Activated CD4-positive, alpha-beta T cell treated with anti-CD3 and anti-CD28 coated beads for 4 hours (primary cell): ENCODE measurements at places on chromosomes 1 and 21.

DNA sequence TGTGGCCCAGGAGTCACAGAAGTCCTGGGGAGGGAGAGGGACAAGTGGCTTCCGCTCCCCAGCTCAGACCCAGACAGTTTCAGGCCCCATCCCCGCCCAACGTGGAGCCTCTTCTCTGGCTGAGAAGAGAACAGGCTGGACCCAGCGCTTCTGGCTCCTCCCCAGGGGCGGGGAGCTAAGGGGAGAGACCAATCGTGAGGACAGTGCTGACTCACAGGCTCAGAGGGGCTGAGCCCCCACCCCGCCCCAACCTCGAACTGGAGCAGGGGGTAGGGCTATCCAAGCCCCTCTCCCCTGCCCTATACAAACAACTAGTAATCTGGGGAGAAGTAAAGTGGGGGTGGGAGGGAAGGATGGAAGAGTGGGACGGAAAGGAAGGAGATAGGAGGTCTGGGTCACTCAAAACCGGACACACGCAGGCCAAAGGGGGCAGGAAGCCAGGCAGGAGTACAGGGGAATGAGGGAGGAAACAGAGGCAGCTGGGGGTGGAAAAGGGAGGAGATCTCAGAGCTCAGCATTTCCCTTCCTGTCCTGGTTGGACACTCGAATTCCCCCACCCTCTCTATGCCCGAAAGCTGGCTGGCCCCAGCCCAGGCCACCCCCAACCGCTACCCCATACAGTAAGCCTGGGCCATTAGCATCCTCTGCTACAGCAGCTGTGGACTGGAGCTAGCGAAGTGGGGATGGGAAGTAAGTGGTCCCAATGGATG lies at the start of gene SHC1:
TSS of gene SHC1 (minus strand) at position 117 of the 710 bp plus-strand sequence. CDS start 221 bp downstream, outside the sequence.
- peak; percentile 35 for DNase-seq

DNA sequence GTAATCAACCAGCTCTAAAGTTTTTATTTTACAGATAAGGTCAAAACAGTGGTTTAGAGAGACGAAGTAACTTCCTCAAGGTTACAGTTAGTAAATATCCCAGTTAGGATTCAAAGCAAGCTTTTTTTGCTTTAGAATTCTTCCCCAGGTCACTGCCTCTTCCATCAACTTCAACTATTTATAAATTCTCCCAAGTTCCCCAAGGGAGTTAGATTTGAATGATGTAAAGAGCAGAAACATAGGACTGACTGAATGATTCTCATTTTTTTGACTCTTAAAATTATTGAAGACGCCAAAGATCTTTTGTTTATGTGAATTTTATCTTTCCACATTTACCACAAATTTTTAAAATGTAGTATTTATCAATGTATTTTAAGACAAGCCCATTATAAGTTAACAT lies 4.1 kb downstream of the POGZ start:
- no peak for DNase-seq

DNA sequence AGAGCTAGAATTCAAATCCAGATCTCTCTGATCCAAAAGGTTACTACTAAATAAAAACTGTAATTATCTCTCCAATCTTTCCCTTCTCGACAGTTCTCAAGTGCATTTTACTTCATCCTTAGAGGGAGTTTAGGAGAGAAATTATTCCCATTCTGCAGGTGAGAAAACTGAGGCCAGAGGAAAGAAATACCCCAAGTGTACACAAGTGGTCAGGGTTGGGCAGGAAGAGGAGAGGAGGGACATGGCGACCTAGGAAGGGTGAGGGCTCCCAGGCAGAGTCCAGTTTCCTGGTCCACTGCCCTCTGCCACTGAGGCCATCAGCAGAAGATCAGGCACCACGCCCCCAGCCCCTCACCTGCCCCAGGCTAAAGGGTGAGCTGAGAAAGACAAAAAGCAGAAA lies 127.1 kb upstream of the RUNX3 start:
- no peak for DNase-seq

- no peak for DNase-seq
These were observed 371.2 kb downstream of the NPHP4 start for GRCh38 chr1:5620997-5621396.

DNA sequence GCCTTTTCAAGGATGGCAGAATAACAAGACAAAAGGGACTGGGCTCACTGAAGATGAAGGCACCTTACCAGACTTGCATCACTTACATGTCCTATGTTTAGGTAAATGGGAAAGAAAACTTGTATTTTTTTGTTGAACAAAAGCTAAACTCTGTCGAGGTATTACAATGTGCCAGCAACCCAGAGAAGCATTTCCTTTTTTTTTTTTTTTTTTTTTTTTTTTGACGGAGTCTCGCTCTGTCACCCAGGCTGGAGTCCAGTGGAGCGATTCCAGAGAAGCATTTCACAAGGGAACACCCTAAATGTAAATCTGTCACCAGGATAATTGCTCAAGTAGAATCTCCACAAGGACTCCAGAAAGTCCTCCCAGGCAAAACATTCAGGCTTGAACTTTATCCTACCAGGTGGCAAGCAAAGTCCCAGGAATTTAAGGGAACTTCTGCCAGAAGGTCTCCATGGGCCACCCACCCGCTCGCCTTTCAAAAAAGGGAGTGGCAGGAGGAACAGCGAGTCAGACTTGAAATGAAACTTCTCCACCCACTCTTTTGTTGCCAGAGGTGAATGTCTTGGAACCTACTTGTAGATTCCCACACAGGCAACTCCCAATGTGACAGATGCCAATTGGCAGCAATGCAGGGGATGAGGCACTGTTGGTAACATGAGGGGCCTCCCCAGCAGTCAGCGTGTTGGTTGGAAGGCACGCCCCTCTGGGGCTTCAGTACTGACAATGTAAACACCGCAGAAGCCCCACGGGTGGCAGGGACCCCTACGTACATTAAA lies 125.0 kb downstream of the TIAM1 start:
- DNase-seq, result no peak

DNA sequence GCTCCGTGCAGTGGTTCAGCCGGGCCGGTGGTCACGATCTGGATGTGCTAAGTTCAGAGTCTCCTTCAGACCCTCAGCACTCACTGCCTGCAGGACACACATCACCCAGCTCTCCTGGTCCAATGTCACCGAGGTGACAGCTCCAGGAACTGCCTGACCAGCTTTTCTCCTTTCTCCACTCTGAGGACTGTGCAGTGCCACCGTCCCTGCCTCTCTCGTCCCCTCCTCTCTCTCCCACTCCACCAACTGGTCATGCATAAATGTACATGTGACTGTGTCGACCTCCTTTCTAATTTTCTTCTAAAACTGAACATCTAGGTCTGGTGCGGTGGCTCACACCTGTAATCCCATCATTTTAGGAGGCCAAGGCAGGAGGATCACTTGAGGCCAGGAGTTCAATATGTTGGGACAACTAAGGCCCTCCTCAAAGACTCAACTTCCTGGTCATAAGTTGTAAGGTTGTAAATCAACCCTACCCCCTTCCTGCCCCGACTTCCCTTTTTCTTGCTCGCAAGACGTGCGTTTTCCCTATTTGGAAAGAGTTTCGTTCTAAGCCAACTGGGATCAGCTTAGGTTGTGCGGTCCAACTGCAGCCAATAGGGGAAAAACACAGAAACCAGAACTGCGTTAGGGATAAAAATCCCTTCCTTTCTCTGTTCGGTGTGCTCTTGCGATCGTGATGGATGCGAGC lies 53.1 kb downstream of the MEGF6 start:
- DNase-seq, result no peak

DNA sequence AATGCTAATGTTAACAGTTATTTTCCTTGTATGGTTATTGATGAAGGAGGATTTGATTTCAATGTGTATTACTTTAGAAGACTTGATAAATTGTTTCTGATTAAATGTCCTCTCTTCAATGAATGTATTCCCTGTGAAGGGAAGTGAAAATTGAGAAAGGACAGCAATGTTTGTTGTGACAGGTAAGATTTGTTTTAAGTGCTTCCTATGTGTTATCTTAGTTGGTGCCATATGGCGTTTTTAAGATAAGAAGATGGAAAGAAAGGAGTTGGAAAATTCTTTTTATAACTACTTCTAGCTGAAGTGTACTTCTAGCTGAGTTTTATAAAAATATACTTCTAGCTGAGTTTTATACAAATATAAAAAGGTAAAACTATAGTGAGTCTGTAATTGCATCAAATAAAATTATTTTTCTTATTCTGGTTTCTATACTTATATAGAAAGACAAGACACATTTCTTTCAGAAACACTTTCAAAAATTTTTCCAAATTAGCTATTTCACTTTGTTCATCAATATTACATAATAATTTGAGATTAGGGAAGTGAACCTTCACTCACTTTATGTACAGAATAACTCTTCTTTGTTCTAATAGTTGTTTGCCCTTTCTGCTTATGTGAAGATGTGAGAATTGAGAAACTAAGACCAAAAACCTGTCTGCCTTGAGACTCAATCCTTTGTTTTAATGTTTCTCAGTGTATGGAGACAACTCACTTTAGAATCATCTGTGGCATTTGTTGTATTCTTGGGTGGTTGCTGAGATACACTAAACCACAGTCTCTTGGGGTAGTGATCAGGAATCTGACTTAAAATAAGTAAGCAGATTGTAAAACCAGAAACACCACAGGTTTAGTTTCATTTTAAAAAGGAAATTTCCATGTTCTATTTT lies 382.9 kb upstream of the B3GALT2 start:
- DNase-seq, result no peak

DNA sequence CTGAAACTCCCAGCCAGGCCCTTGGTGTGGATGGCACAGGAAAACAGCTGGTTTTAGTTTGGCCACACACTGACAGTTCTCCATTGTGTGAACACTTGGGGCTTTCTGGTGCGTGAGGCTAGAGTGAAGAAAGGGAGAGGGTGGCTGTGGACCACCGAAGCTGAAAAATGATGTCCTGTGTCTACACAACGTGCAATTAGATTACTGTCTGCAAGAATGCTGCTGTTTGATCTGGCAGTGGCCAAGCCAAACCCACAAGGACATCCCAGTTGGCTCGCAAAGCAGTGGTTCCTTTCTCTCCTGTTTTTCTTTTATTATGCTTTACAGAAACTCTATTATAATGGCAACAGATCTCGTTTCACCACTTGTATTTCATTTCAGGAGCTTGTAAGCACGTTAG lies 58.9 kb downstream of the ERG start:
- DNase-seq, result no peak

- no peak for DNase-seq
These were observed 7.9 kb downstream of the MYBPHL start for GRCh38 chr1:109298666-109299557.

DNA sequence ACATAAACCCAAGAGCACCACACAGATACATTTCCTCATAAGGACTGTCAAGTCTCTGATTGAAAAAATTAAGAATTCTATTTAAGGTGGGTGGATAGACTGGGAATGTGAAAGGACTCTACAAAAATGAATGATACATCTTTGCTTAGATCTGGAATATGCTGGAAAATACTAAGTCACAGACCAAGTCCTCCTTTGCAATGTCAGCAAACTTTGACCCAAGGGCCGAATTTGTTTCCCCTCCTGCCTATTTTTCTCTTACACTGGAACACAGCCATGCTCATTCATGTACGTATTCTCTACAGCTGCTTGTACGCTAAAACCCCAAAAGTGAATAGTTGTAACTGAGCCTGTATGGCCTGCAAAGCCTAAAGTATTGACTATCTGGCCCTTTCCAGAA lies 180.7 kb downstream of the ADSS2 start:
- DNase-seq, result no peak

DNA sequence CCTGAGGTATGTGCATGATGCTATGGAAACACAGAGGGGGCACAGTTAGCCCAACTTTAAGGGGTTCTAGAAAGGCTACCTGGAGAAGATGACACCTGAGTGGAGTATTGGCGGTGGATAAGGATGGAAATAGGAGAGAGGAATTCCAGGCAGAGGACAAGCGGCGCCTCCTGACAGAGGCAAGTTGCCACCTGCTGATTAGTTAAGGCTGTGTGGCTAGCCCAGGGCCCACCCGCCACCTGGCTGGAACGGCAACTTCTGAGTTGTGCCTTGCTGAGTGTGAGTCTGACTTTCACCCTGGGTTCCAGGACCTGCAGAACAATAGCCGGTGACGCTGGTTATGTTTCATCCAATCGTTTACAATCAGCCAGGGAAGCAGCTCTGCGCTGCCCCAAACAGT lies 126.9 kb upstream of the LMO4 start:
- DNase-seq, result no peak

- no peak for DNase-seq
These were observed 59.5 kb downstream of the CDK18 start for GRCh38 chr1:205563927-205564441.

DNA sequence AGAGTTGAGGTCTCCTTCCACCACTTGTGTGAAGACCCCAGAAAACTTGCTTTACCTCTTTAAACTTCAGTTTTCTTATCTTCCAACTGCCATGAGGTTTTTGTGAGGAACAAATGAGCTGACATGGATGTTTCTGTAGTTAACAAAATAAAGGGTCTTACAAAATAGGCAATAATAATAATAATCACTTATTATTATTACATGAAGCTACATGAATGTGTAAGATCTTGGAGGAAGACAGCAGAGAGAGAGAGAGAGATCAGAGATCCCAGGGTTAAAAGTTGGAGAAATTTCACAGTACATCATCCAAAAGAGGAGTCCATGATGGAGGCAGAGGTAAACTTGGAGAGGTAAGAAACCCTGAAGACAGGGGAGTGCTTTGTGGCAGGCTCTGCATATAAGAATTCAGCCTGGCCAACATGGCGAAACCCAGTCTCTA lies 10.7 kb downstream of the RCC1 start:
- DNase-seq, result no peak

DNA sequence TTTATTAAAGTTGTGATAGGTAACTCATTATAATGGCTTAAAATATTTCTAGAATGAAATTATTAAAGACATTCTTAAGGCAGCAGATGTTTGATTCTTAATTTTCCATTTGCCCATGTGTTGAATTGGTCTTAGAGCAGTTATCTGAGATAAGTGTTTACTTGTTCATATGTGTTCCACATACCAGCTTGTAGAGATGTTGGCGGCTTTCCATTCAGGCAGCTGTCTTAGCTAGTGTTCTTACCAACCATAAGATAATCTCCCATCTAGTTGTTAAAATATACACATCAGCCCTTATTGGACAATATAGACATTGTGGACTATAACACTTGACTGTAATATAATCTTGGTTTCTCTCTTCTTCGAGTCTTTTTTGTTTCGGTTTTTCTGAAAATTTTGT lies 1372.9 kb upstream of the ADGRL2 start:
- DNase-seq, result no peak

GRCh38 chr1:95888941-95889390 lies 655.0 kb downstream of the RWDD3 start:
- DNase-seq, result no peak

GRCh38 chr1:242411901-242412300 lies 112.6 kb downstream of the PLD5 start:
- no peak for DNase-seq

DNA sequence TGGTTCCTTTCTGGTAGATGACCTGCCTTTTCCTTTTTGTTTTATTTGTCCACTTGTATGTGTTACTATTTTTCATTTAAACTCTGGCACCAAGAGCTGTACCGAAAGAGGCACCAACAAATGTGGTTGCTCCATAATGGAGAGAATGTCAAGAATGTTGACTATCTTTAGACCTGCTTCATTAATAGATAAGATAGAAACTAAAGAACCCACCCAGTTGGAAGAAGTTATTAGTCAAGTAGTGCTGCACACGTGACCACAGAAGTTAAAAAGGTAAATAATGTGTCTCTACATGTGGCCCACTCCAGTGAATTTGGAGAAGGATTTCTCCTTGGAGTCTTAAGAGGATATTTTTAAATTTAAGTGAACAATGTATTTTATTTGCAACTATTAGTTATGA lies 9.3 kb downstream of the ATP1A1 start:
- DNase-seq, result no peak

GRCh38 chr1:234969581-234970400 lies 158.8 kb downstream of the TOMM20 start:
- DNase-seq, result no peak

GRCh38 chr1:153354515-153355193 lies 3.0 kb upstream of the S100A9 start:
- DNase-seq, result no peak
